ENCODE measurements at places on chromosomes 5 and 9.

DNA sequence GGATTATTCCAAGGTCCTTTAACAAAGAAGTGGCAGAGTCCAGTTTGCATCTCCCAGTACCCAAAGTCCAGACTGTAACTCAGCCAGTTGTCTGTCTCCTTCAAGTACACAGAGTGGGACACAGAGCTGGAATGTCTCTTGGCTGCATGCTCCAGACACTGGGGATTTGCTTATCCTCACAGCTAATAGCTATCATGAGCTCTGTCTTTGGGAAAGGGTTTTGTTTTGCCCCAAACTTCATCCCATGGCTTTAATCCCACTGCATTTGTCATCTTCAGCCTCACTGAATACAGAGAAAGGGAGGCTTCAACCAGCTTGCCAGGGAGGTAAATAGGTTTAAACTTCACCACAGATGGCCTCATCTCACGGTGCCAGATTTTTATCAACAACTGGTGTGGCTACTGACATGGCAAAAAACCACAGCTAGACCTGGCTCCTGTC lies 412.2 kb upstream of the SLC24A2 start:
- DNase-seq: peak; percentile 64

- no peak for DNase-seq
Measured at GRCh38 chr9:16870596-16871335, at the start of gene BNC2. Gene BNC2 (minus strand): TSS chr9:16870670. CDS start chr9:16870648, 22 bp downstream.

DNA sequence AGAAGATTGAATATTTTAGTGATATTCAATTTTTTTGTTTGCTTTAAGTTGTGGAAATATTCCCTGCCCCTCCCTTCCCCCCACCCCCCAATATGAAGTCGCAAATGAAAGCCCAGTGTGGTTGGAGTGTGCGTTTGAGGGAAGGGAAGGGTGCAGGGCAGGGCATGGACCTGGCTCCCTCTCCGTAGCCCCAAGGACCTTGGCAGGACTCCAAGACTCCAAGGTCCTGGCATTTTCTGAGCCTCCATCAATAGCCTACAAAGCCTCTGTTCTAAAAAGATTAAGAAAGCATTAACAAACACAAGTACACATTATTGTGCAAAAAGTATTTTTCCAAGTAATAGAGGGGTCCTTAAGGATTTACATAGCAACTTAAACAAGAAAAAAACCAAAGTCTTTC lies 38.8 kb upstream of the PTPN3 start:
- no peak for DNase-seq

DNA sequence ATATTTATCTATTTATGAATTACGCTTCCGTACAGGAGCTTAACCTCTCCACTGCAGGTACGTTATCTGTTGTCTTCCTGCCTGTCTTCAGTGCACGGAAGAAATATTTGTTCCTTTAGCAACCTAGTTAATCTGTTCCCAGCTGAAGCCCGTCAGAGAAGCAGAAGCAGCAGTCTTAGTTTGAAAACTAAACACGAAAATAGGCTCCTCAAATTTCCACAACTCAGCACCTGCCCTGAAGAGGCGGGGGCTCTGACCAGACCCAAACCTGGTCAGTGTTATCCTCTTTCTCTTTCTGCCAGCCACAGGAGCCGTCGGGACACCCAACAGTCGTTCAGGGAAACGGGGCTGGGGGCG lies 462 bp downstream of the NUDCD2 start:
- no peak for DNase-seq

DNA sequence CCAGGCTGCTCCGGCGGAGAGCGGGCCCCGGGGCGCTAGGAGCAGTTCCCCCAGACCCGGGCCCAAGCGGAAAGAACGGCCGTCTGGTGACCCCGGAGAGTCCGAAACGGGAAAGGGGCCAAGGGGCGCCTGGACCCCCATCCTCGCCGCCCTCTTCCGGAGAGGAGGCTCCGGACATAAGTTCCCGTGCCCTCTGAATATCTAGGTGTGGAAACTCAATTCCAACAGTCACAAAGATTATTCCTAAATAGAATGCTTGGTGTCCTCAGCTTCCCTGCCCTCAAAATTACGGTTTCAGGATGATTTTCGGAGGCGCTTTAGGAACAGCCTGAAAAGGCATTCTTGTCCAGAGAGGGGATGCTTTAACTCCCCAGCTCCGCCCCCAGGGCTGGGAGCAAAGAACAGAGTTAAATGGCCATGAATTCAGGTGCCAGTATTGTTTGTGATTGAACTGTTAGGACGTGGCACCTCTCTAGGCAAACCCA lies 681 bp upstream of the LHFPL2 start:
- no peak for DNase-seq

GRCh38 chr9:135907006-135907430 lies 328 bp downstream of the CAMSAP1 start:
- DNase-seq: no peak

Measured in brain (organoid and tissue), 16 donors.